ENCODE measurements at places on chromosomes 12 and 14.

- no peak for DNase-seq
Observed at GRCh38 chr12:94049718-94050117, 98.7 kb upstream of the PLXNC1 start.

DNA sequence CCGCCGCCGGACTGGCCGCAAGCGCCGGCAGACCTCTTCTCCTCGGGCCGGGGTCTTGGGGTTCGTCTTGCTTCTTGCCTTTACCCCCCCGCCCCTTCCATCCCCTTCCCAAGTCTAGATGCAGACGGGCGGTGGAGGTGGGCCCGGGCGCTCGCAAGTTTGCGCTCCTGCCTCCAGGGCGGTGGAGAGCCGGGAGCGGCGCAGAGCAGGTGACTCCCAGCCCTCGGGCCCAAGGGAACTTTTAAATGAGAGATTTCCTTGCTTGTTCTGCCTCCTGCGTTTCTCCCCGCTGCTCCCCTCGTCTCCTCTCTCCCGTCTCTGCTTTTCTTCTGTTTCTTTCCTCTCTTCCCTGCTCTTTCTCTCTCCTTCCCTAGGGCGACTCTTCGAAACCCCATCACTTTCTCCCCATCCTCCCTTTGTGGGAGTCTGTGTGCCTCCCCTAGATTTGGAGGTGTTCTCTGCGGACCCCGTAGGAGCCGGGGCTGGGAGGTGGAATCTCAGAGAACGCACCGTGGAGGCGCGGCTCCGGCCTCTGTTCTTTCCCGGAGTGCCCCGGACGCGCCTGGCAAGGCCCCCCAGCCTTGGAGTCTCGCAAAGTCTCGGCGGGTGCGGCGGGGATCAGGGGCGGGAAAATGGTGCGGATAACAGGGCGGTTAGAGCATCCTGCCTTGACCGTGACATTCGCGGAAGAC, 114.7 kb upstream of the MYL2 start:
- no peak for DNase-seq

DNA sequence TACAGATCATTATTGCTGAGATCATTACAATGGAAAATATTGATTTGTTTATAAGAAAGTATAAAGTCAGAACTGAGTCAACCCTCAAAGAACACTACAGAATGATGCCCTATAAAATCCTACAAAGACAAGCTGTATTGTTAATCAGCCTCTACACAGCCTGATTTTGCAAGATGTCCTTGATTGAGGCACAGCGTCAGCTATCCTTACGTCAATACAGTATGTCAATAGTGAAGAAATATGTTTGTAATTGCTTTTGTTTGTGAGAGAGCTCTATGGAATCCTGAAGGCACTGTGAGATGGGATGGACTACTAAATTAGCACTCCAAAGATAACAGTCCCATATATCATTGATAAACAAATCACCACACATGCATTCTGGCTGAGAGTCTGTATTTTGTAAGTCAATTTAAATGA, 70.7 kb downstream of the RASSF9 start:
- DNase-seq, result no peak

GRCh38 chr12:73057428-73057827, 785.3 kb downstream of the TRHDE start:
- no peak for DNase-seq

DNA sequence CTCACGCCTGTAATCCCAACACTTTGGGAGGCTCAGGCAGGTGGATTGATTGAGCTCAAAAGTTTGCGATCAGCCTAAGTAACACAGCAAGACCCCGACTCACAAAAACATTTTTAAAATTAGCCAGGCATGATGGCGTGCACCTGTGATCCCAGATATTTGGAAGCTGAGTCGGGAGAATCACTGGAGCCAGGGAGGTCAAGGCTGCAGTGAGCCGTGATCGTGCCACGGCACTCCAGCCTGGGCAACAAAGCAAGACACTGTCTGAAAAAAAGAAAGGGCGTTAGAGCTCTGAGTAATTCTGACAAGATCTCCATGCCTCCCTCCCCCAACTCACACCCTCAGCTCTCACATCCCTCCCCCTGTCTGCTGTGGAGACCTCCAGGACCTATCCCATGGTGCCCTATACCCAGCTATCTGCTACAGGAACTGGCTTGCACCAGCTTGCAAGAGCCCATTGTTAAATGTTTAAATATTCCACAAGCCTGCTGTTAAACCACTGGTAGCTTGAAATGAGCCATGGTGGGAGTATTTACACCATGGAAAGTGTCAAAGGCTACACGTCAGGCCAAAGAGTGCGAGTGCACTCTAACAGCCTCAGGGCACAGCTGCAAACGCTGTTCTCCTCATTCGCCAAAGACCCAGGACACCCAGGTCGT, 35.1 kb upstream of the PPP2R5C start:
- no peak for DNase-seq

DNA sequence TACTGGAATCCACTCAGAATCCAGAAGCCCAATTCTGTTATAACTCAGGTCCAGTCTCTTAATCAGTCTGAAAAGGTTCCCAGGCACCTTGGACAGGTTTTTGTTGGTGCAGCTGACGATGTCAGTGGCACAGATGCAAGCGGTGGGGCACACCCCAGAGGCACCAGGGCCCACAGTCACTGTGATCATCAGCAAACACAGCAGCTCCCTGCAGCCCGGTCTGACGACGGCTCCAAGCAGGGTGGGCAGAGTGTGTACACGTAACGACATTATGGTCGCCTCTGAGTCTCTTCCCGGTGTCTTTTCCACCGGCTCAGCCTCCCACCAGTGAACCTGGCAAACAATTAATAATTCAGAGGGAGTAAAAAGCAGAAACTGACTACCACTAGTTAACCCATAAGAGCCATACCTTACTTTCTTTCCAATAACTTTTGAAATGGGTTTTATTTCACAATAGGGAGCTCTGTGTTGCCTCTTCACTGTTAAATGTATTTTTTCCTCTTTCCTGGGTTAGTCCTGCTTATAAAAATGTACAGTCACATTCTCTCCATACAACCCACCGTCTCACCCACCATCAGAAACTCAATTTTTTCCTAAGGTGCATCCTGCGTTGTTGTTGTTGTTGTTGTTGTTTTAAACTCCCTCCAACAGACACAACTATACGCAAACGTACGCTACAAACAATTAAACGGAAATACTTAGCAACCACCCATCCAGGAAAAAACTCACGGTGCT, 521 bp upstream of the PCED1B start:
- DNase-seq, result no peak

DNA sequence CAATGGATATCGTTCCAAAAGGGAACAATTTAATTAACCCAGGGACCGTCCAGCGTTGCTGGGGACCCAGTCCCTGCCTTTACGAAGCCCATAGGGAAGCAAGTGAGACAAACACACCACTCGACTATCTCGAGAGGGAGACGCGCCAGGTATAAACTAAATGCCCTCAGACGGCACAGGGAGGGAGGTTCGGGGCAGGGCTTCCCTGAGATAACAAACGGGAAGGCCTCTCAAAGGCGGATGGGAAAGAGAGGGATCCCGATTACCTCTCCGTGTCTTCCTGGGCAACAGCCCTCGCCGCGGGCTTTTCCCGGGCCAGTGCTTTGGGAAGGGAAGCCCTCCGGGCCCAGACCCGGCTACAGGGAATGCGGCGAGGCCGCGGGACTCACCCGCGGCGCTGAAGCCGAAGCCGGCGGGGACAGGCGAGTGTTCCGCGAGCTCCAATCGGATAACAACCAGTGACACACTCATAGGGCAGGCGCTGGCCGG, 390 bp downstream of the BRAP start:
- peak; percentile 8 for DNase-seq

- DNase-seq, result no peak
Observed at GRCh38 chr12:13945236-13945635, 36.2 kb downstream of the GRIN2B start.

- DNase-seq, result no peak
Observed at GRCh38 chr12:121592320-121592719, 11.5 kb upstream of the KDM2B start.

DNA sequence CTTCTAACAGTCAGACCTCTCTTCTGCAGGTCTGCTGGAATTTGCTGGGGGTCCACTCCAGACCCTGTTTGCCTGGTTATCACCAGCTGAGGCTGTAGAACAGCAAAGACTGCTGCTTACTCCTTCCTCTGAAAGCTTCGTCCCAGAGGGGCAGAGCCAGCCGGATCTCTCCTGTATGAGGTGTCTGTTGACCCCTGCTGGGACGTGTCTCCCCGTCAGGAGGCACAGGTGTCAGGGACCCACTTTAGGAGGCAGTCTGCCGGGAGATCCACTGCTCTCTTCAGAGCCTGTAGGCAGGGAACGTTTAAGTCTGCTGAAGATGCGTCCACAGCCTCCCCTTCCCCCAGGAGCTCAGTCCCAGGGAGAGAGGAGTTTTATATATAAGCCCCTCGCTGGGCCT, 125.1 kb downstream of the SOX5 start:
- DNase-seq, result no peak

DNA sequence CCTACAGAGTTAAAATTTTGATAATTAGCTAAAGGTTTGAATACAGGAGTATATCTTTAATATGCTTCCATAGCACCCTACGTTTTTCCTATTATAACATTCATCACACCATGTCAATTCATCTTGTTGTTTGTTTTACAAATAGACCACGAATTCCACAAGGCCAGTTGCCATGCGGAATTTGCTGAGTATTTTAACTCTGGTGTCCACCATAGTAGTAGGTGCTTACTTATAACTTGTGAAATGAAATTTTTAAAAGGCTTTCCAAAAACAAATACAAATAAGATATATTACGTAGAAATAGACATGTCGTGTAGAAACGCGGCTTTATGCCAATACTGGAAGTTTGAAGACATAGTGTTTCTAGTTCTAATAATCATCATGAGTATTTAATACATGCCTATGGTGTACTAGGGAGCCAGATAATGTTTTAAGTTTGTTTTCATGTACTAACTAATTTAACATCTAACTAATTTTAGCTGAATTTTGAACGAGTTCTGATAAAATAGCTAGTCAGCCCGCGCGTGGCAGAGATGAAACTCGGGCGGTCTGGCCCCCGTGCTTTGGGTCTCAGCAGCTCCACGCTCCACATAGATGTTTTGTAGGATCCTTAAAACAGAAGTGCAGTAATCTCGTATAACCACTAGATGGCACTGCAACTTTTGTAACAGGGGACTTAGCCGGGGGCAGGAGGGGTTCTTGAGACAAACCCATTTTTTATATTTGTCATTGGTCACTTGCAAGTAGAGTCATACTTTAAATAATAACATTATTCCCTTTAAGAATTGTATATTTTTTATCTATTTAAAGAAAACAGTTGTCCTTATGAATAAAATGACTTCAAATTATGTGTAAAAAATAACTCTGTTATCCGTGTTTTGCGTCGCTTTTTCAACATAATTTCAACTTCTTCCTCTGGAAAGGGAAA, 10.2 kb downstream of the CD69 start:
- no peak for DNase-seq

DNA sequence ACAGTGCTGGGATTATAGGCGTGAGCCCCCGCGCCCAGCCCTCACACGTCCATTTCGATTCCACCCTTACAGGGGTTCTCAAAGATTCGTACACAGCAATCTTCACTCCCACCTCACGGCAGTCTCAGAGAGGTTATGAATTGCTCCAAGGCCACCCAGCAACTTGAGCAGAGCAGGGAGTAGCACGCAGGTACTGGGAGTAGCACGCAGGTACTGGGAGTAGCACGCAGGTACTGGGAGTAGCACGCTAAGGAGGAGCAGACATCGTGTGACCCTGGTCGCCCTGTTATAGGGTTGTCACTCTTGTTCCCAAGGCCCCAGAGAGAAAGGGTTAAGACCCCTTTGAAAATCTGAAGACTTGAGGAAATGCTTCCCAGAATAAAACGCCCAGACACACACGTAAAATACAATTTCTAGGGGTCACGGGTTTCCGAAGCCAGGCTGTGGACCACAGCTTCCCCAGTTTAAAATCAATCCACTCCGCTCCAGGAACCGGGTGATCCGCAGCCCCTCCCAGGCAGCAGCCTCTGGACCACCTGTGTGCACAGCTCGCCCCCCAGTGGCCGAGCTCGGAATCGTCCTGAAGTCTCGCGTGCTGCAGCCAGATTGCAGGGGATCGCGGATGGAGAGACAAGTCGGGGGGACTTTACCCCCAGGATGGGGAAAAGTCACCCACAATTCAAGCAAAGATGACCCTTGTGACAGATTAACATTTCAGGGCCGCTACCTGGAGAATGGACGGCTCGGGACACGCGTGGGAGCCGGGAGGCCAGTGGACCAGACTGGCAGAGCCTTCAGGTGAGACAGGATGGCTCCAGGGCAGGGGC, 92.0 kb downstream of the SCARB1 start:
- DNase-seq, result peak; percentile 62

GRCh38 chr12:86172913-86173443, 83.2 kb downstream of the MGAT4C start:
- no peak for DNase-seq

DNA sequence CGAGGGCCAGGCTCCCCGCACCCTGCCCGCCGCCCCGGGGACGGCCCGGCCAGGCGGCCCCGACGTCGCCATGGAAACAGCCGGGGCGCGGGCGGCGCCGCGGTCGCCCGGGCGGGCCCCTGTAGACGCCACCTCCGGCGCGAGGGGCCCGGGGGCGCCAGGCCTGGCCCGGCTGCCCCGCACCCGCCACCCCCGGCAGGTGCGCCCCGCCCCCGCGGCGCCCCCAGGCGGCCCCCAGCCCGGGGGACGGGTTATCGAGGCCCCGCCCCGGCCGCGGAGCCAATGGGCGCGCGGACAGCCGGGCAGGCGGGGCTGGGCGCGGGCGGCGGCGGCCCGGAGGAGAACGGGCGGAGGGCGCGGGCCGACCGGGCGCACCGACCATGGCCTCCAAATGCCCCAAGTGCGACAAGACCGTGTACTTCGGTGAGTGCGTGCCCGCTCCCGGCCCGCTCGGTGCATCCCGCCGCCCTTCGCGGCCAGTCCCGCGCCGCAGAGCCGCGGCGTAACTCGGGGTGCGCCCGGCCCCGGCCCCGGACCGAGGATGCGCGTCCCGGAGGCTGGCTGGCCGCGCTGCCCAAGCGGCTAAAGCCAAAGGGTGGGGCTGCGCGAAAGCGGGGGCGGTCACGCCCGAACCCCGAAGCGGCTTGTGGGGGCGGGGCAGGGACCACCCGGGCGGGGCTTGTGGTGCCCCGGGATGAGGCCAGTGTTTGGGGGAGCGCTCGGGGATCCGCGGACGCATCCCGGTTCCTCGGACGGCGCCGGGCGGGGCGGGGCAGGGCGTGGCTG, at the start of gene CRIP2:
CRIP2 (plus strand) TSS at position 339 of the 786 bp plus-strand sequence; CDS start at position 381, 42 bp downstream.
- DNase-seq, result no peak

DNA sequence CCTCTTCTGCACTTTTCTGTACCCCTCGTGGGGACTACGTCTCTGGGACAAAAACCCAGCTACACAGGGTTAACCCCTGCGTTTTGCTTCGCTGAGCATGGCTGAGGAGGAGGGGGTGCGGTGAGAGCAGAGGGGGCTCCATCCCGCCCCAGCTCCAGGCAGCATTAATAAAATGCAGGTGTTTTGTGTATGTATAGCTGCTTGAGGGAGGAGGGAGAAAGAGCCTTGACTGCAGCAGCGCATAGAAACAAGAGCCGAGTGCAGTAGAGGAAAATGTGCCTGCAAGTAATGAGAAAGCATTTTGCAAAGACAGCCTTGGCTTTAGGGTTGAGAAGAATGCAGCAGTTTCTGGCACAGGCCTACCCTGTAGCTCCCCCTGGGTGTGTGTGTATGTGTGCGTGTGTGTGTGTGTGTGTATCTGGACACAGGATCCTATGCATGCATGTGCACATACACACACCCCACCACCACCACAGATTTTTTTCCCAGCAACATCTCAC, 103.9 kb downstream of the ZFP36L1 start:
- no peak for DNase-seq

GRCh38 chr12:1204581-1205121, 213.6 kb downstream of the ERC1 start:
- no peak for DNase-seq

GRCh38 chr12:109710747-109711595, 2.7 kb upstream of the FAM222A start:
- DNase-seq, result no peak
